ENCODE measurements at places on chromosomes 7 and 10.

GRCh38 chr10:1216574-1217236, 160.5 kb downstream of the WDR37 start:
- no peak for DNase-seq

DNA sequence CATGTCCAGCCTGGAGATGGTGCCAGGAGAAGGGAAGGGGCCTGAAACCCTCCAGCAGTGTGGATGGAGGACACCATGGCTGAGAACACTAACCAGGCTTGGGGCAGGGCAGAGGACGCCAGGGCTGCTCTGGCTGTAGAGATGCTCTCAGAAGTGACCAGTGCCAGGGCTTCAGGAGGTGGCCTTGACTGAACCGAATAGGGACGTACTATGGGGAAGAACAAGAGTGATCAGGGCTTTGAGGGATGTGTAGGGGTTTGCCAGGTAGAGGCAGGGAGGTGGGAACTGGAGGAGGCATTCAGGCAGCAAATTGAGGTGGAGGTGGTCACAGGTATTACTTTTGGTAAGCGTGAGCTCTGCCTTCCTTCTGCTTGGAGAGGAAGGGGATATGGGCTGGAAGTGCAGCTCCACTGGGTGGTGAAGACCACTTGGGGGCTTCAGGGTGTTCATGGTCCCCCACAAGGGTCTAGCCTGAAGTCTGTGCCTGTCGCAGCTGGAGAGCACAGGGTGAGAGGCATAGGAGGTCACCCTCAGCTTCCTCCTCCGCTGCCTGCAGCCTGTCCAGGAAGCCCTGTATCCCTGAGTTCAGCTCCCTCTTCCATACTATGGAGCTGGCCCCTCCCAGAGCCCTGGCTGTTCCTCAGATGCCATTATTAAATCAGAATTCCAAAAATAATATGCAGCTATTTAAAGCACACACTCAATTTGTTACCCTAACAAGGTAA, 27.8 kb downstream of the ADCY1 start:
- no peak for DNase-seq

GRCh38 chr10:127926455-127926854, 19.6 kb downstream of the PTPRE start:
- DNase-seq, result no peak

- DNase-seq, result no peak
Observed at GRCh38 chr10:126634911-126635310, 35.6 kb downstream of the C10orf90 start.

GRCh38 chr10:122464586-122464985, 3.2 kb downstream of the HTRA1 start:
- no peak for DNase-seq

GRCh38 chr10:117656385-117657367, 114.1 kb downstream of the EMX2 start:
- DNase-seq, result no peak

DNA sequence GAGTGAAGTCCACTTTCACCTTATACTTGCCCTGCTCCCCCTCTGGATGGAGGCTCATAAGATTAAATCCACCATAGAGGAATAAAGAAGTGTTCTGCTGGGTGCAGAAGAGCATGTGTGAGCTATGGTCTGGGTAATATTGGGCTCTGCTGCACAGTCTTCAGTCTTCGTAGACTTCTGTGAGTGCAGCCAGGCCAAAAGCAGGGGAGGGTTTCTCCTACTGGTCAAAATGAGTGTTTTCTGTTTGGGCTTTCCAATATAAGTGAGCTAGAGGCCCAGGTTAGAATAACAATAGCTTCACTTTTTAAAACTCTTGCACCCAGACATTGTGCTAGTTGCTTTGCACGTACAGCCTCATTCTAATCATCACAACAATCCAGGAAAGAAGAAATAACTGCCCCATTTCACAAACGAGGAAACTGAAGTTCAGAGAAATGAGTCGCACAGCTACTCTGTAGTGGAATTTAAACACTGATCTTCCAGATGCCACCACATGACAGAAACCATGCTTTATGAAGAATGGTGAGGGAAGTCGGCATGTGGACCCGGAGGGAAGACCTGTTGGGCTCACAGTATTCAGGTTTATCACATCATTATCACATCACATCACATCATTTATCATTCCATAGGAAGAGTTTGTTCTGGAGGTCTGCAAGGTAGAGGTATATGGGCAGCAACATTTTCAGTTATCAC, 23.8 kb upstream of the MSMB start:
- no peak for DNase-seq

GRCh38 chr10:120480065-120480600, 23.1 kb downstream of the PLPP4 start:
- DNase-seq, result no peak

DNA sequence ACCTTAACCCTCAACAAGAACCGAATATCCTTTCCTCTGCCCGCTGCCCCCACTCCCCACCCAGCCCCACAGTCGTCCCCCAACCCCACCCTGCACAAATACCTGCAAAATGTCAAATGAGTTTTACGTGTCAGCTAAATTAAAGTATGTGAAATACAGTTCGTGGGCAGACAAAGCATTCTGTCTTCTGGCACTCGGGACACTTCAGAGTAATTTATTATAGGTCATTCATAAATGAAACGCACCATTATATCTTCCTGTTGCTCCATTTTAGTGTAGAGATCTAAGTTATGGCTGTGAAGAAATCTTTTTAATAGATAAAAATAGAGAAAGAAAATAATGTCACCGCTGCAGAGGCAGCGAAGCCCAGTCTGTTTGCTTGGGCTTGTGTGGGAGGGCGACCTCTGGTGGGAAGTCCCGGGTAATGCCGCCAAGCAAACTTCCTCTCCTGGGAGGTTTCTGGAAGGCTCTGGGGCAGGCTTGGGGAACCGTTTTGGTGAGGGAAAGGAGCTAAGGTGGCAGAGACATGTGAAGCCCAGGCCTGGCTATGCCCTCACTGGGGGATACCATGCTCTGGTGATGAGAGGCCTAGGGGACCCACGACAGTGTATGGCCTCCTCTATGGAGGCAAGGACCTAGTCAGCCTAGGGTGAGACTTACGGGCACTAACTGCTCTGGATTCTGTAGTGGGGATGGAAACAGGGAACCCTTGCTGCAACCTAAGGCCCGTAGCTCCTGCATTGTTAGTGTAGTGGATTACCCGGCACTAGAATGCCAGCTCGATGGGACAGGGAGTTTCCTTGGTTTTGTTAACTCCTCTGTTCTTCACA, 604.9 kb downstream of the LRMDA start:
- no peak for DNase-seq

GRCh38 chr10:60031664-60032063, 125.3 kb upstream of the CCDC6 start:
- no peak for DNase-seq

DNA sequence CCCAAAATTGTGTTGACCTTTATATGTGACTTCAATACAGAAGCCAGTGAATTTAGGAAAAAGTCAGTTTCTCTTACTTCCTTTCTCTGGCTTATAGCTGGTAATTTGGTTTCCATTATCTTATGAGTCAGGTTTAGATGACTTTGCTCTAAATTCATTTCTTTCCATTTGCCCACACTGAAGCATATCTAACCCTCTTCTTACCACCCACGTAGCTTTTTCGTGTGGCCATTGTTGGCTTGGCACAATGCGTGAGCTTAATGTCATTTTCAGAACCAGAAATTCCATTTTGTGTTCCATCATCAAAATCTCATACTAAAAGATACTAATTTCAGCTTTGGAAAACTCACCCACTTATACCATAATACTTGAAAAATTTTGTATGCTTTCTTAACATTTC, 271.2 kb downstream of the INHBA start:
- no peak for DNase-seq

DNA sequence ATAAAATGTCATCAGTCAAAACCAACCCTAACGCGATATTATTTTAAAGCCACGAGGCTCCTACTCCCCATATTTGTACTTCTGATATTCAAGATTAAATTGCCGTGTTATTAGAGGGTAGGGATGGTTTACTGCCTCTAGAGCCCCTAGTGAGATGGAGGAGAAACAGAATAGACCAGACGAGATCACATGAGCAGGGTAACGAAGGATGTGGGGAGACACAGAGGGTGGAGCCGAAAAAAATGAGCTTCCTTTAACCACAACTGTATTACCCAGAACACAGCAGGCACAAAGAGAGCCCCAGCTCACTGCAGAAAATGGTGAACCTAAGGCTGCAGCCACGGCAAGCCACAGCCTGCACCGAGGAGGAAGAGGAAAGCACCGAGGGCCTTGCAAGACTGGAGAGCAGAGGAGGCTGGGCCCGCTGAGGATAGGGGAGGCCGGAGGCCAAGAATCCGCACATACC, 14.3 kb downstream of the ZC3HAV1 start:
- no peak for DNase-seq

GRCh38 chr10:11895598-11895997, 72.4 kb downstream of the PROSER2 start:
- no peak for DNase-seq

- no peak for DNase-seq
Observed at GRCh38 chr7:48074204-48074654, 14.8 kb upstream of the UPP1 start.

GRCh38 chr10:98481404-98481945, 34.7 kb upstream of the HPS1 start:
- DNase-seq, result no peak

DNA sequence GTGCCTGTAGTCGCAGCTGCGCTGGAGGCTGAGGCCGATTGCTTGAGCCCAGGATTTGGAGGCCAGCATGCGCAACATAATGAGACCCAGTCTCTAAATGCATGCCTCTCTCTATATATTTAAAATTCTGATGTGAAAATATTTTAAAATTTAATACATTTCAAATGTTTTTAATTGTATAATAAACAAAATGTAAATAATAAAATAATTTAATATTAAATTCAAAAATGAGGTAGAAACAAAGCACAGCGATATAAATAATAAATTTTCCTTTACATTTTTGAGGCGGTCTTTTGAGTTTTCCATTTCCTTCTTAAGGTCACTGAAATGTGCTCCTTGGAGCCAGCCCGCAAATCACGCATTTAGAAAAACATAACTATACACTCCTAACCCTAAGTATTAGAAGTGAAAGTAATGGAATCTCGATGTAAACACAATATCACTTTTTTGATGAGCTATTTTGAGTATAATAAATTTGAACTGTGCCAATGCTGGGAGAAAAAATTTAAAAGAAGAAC, 523 bp upstream of the CDK1 start:
- DNase-seq, result no peak

- no peak for DNase-seq
Observed at GRCh38 chr10:84547616-84548015, 219.2 kb downstream of the CCSER2 start.

DNA sequence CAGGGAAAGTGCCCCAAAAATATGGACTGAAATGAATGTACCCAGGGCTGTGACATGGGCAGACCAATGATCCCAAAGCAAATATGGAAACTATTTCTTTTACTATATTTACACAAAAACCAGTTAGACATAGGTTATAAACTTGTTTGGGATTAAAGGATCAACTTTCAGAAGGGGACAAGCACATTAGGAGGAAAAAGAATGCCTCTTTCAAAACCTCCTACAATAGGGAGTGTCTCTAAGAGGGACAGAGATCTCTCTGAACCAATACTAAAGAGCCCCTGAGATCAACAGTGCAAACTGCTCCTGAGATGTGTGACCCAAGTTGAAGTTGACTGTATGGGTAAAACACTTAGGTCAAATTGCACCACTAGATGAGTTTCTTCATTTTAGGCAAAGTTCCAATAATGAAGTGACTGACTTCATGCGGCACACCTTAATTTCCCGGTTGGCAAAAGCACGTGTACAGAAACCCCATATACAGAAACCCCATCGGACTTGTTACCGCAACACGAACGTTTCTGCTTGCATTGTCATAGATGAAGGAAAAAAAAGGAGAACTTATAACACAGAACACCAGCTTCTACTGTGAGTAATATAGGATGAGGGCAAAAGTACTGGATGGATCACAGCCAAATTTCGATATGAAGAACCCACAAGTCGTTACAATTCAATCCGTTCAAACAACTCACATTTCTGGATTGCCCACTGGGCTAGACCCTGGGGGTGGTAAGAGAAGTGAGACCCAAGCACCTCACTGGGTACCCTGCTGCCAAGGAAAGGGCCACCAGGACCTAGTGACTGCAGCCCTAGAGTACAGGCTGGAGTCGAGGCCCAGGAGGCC, 4.3 kb downstream of the SVIL start:
- no peak for DNase-seq

GRCh38 chr10:96333101-96333500, 25.7 kb downstream of the OPALIN start:
- DNase-seq, result no peak

DNA sequence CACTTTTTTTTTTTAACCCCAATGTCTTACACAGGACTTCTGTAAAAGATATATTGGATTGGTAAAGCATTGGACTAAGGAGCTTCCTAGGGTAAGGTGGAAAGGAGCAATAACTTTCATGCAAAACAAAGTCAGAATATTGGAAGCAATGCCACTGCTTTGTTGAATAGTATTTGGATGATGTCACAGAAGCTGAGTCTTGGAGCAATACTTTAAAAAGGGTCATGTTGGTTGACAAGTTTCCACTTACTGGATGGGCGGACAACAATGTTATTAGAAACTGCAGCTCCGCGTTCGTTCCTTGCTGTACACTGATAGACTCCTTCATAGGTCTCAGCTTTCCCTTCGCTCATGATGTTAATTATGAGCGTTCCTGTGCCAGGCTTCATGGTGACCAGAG, 101.9 kb upstream of the LAMB4 start:
- DNase-seq, result no peak

GRCh38 chr7:105713488-105714465, 132.5 kb upstream of the EFCAB10 start:
- peak; percentile 36 for DNase-seq

Data from AG04449 (cell line).